ENCODE measurements at places on chromosomes 2 and 18.

DNA sequence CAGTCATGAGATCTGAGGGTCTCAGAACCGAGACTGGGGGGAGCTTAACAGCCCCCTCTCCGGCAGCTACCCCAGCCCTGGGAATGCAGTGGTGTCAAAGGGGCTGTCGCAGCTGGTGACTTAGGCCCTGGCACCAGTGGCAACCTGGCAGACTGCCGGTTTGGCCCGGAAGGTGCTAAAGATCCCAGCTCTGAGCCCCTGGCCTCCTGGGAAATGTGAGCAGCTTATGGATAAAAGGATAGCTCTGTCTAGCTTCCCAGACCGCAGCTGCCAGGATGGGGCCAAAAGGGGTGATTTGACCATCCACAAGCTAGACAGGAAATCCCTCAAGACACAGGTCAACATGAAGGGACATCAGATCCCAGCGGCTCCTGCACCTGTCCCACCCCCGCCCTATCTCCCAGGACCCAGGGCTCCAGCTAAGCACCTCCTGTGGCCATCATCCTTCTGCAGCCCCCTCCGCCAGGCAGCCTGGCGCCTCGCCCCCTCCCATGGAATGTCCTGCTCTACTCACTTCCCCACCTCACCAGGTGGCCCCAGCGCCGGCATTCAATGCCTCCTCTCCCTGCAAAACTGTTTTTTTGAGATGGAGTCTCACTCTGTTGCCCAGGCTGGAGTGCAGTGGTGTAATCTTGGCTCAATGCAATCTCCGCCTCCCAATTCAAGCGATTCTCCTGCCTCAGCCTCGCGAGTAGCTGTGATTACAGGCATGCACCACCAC lies 33.2 kb upstream of the EFHD1 start:
- no peak for DNase-seq

GRCh38 chr2:22694300-22694699 lies 690.7 kb upstream of the KLHL29 start:
- DNase-seq = no peak

DNA sequence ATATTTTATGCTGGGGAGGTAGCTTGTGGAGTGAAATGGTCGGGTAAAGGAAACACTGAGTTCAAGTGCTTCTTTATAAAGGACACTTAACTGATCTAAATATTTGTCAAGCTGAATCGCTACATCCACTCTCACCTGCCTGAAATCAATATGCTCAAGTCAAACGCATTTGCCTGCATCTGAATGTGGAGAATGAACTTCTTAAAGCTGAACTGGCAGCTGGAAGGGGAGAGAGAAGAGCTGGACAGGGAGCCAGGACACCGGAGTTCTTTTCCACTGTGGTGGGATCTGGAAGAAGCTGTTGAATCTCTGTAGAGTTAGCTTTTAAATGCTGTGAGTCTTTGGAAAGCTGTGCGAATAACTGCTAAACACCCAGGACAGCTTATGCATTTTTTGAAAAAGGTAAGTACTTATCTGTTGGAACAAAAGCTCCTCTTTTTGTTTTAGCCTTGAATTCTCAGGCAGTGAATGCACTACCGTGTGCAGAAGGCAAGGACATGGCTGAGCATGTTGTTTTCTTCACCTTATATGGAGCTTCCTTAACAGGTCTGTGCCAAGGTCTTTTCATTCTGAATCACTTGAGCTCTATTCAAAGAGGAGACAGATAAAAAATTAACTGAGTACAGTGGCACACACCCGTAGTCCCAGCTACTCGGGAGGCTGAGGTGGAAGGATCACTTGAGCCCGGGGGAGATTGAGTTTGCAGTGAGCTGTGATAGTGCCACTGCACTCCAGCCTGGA lies 74.2 kb upstream of the KLF7 start:
- no peak for DNase-seq

DNA sequence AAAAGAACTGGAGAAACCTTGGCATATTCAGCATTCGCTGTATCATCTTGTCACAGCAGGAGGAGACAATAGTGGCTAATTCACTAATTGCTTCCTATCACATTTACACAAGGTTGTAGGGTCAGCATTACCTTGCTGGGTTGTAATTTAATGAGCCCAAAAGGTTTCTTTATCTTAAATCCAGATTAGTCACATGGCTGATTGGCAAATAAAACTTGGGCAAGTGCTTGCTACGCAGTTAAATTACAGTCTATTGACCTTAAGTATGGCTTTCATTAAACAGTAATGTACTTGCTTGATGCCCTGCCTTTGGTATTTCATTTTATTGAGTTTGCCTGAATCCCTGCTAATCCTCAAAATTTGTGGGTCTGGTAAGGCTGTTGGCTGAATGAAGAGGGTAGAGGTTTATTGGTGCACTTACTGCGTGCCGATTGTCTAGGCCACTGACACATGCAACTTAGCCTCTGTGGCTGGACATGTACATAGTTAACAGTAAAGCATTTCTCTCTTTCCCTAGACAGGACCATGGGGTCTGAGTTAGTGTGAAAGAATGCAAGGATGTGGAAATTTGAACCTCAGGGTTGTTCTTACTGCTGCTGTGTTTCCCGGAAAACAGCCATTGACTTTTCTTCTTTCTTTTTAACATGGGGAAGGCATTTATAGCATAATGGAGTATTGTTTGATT lies 34.3 kb downstream of the FMNL2 start:
- no peak for DNase-seq

GRCh38 chr2:200025717-200026116 lies 70.3 kb downstream of the MAIP1 start:
- no peak for DNase-seq

- peak; percentile 30 for DNase-seq
These were observed 16.7 kb upstream of the BZW1 start for GRCh38 chr2:200795028-200795440.

DNA sequence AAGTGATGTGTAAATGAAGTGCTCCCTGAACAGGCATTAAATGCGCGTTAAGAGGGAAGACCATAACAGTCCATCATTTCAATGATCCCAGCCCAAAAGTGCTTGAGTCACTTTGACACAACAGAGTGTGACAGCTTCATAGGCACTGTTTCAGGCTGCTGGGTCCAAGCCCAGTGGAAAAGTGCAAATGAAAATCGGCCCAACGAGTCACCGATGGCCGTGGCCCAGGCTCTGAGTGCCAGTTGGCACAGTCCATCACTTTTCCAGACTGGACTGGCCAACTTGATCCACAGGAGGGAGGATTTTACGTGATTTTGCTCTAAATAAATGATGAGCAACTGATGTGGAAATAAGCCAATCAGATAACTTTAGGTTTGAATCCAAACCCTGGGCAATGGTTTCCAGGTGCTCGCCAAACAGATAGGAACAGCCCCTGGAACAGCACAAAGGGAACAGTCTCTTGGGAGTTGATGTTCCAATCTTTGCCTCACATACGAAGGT lies 114.0 kb downstream of the SP3 start:
- DNase-seq = no peak

- no peak for DNase-seq
These were observed 1994.5 kb upstream of the PIK3C3 start for GRCh38 chr18:39960550-39960949.

All from inflammatory macrophage treated with lipopolysaccharide for 4 hours (primary cell).